SJCRH30 (cell line): ENCODE measurements at places on chromosomes 4 and X.

- DNase-seq, result no peak
These were observed 5.5 kb downstream of the PPP2R2C start for GRCh38 chr4:6466756-6467381.

GRCh38 chr4:53647547-53647946 is 56.3 kb upstream of the LNX1 start:
- no peak for DNase-seq

- no peak for DNase-seq
These were observed 80.0 kb upstream of the MAB21L2 start for GRCh38 chr4:150501983-150502382.

DNA sequence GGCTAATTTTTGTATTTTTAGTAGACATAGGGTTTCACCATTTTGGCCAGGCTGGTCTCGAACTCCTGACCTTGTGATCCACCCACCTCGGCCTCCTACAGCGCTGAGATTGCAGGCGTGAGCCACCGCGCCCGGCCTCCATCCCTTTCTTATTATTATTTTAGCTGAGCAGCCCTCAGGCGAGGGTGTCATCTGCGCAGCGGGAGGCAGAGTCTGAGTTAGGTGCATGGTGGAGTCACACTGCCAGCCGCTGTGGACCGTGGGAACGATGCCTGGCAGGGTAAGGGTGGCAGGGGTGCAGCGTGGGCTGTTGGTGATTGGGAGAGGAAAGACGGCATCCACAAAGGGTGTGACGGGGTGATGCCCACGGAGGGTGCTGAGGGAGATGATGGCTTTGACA is 491.8 kb upstream of the FAT1 start:
- no peak for DNase-seq
